ENCODE measurements at places on chromosomes 4 and X. TPM values are rescaled to one million over a fixed set of nuclear protein-coding genes. Genes with fewer than 3 reads are reported as not detected.

Gene PLP1
- total RNA-seq, result 19.4 TPM

Gene AFM
- not detected for total RNA-seq

Gene PPEF1
- total RNA-seq, result not detected

Gene SSX4B
- total RNA-seq, result not detected

Gene COL25A1
- total RNA-seq, result not detected

Gene KIT
- total RNA-seq, result 21.6 TPM

DNA sequence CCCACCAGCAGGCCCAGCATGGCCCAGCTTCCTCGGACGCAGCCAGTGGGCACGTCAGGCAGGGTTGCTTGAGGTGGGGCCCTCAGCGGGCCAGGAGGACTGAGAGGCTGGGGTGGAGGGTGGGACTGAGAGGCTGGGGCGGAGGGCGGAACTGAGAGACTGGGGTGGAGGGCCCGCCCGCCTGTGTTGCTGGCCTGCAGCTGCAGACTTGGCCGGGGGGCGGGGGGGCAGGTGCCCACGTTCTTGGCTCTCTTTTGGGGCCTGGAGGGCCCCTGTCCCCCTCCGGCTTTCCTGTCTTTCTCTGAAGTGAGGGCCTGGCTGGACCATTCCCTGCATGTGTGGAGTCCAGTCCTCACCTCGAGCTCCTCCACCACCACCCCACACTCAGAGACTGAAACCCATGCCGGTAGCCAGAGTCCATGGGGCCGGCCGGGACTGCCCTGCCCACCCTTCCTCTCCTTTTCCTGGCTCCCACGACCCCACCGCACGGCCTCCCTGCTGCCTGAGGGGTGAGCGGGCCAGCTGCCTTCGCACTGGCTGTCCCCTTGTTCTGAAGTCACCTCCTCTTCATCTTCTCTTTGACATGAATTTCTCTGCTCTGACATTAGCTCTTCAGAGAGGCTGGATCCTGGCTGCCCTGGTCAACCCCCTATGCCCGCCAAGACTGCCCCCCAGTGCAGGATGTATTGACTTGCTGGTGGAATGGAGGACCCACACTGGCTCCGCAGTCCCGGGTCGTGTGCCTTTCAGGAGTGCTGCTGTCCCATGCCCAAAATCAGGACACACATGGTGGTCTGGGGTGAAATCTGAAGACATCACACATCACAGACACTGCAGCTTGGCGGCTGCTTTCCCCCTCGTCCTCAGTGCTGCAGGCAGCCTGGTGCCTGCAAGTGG lies 10.1 kb upstream of the NKX1-1 start:
- no peak for DNase-seq

GRCh38 chr4:175412746-175413145 lies 399.3 kb downstream of the GPM6A start:
- no peak for DNase-seq

DNA sequence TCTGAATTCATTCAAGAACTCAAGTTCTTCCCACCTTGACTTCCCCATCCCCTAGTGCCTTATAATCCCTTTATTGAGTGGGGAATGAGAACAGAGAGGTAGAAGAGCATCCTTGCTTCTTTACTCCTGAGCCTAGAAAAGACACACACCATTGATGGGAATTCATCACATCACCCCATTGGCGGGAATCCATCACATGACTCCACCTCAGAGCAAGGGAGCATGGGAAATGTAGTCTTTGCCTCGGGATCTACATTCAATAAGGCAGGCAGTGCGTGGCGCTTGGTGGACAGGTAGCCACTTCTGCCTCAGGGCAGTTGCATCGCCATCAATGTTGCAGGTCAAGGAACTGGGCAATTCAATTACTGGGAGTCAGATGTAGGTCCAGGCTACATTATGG lies 50.7 kb downstream of the MXRA5 start:
- DNase-seq, result no peak
